Naive thymus-derived CD4-positive, alpha-beta T cell (primary cell): ENCODE measurements at places on chromosomes 16 and 17. TPM values are rescaled to one million over a fixed set of nuclear protein-coding genes. Genes with fewer than 3 reads are reported as not detected.

DNA sequence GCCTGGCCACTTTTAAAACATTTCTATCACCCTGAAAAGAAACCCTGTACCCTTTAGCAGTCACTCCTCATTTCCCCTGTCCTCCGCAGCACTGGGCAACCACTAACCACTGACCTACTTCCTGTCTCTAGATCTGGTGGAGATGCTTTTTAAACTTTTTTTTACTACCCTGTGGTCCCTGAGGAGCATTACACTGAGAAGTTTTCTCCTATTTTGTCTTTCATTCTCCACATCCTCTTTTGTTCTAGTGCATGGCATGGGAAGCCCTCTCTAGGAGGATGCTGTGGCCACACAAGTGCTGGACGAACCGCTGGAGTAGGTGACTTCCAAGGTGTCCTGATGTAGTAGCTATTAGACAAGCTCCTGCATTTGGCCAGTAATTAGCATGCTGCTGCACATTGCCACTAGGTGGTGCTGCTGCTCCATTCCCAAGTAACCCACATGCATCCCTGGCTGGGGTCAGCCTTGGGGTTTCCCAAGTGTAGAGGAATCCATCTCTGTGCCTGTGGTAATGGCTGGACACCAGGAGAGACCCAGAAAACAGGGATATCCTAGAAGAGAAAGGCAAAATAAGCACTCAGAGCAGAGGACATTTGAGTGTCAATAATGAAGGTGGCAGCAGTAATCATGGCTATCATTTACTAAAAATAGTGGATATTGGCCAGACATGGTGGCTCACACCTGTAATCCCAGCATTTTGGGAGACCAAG lies 143.8 kb upstream of the CRHR1 start:
- no peaks in the 10 kb centered on the region for H3K36me3 ChIP-seq
- peaks cover 6% of the 10 kb centered on the region for H3K4me1 ChIP-seq
- H3K27me3 ChIP-seq, result no peaks in the 10 kb centered on the region
- no peak overlapping the region for H3K4me3 ChIP-seq

- no peak for DNase-seq
- no peak overlapping the region for H3K4me3 ChIP-seq
- peaks cover 23% of the 10 kb centered on the region for H3K4me1 ChIP-seq
- H3K27ac ChIP-seq, result no peak overlapping the region
- no peaks in the 10 kb centered on the region for H3K27me3 ChIP-seq
- H3K36me3 ChIP-seq, result no peaks in the 10 kb centered on the region
Measured at GRCh38 chr16:75114179-75114945, 2.2 kb downstream of the LDHD start.

The KRTAP1-5 gene
- not detected for total RNA-seq

The ADGRG1 gene
- 1.5 TPM for total RNA-seq
